ENCODE measurements at places on chromosomes 1 and 21.

GRCh38 chr1:155279268-155279667 is 2.0 kb downstream of the HCN3 start:
- DNase-seq: no peak

DNA sequence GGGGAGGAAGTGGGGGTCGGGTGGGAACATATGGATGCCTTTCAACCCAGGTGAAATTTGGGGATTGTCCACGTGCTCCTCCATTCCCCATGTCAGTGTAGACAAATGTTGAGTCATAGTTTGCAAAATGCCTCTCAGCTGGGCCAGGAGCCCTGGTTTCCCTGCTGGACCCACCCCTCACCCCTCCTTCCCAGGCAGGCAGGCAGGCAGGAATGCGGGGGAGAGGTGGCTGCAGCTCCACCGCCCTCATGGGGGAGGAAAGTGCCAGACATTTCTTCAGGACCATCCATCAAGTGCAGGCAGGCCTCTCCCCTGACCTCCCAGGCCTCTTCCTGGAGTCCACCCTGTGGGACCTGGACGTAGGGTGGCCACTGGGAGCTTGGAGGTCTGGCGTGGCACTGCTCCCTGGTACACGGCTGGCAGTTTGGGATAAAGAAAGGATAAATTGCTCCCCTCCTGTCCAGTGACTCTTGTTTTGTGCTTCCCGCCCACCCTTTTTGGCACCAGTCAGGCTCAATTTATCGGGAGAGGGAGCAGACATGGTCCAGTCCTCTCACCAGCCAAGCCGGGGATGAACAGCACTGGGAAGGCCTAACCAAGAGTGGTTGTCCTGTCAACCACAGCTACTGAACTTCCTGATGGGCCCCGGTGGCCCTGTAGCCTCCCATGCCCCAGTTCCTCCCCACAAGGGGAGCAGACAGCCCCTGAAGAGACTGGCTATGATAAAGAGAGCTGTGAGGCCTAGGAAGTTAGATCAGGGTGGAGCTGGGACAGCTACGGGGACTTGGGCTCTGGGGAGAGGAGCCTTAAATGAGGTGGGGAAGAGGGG is 18.9 kb downstream of the NPR1 start:
- no peak for DNase-seq

- DNase-seq: no peak
These were observed 50.5 kb downstream of the DMAP1 start for GRCh38 chr1:44263568-44264450.

DNA sequence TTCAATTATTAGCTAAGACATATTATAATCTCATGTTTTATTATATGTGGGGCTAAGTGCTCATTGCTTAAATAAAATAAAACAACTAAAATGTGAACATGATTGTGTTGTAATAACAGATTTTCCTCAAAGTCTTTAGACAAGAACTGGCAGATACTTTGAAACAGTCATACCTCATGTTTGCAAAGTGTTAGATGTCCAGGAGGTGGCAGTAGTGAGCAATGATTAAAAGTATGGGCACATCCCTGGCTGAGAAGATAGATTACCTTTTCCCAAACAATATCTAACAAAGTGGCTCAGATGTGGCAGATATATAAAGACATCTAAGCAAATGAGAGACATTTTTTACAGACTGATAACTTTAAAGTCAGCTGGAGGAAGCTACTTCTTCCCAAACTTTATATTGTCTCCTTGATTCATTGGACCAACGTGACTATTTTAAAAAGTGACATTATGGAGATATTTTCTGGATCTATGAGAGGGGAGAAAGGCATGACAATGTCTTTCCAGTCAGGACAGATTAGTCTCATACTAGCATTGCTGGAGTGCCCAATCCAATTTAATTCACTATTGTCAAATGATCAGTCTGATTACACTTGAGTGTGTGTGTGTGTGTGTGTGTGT is 269.8 kb downstream of the S1PR1 start:
- no peak for DNase-seq
